ENCODE measurements at places on chromosomes 1 and 21.

DNA sequence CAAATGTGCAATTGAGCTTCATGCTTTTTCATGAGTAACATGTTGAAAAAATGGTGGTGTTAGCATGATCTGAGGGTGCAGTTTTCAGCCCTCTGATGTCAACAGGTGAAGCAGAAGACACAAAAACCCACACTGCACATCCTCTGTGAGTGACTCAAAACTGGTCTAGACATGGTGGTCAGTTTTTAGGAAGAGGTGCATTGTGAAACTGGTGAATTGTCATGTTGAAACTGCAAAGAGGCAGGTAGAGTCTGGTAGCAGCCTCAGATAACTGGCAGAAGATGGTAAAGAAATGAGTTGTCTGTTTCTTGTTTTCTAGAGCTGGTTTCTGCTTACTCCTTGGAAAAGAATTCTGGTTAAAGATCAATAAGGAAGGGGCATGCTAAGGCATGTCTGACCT, 97.3 kb upstream of the HMCN1 start:
- no peak for DNase-seq

DNA sequence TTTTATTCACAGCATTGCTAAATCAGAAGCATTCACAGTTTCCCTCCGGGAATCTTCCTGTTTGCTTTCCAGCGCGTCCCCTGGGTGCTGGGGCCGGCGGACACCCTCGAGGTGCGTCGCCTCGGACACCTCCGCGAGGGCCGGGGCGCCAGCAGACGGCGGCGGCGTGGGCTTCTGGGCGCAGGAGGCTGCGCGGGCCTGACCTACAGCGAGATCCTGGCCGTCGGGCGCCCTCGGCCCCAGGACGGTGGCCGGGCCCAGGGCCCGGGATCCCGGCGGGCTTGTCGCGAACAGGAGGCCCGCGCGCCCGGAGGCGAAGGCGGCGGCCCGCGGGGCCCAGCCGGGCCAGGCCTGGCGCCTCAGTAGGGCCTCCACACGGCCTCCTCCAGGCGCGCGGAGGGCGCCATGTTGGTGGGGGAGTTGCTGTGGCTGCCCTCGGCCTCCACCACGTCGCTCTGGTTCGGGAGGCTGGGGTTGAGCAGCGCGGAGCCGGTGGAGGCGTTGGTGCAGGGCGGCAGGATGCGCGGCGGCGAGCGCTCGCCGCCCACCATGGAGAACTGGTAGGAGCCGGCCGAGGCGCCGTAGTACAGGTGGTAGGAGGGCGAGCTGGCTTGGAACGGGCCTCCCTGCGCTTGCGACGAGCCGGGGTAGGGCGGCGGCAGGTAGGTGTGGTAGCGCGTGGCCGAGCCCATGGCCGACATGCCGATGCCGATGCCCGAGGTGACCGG, 123.1 kb downstream of the CLIC6 start:
- no peak for DNase-seq

GRCh38 chr1:85116856-85117255, 68.6 kb upstream of the MCOLN3 start:
- no peak for DNase-seq

GRCh38 chr1:230542681-230543080, 99.6 kb upstream of the COG2 start:
- DNase-seq: no peak

DNA sequence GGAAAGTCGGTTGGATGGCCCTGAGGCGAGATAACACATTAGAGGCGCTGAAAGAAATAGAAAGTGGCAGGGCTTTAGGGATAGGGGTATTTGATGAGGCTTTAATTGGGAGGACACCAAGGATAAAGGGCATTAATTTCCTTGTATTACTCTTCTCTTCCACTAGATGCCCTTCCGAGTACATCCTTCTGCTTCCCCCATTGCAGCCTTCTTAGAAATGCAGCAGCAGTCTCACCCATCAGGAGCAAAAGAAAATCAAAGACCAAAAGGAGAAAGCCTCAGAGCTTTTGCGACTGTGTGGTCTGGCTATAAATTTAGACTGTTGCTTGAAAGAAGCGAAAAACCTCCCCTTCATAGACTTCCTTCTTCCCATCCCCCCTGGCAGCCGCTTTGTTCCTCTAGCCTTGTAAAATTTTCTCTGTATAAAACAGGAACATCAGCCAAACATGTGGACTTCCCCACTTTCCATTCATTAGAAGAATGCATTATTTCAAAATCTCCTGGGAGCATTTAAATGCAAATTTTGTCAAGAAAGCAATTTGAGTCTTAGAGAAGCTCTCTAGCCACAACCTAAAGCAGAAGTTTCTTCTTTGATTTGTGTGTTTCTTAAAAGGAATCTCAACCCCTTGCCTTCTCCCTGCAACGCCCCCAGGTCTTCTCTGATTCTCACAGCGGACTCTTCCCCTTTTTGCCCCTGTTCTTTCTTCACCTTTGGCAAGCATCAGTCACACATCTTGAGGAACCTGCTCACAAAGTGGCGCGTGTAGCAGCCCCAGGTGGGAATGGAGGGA, 76.6 kb downstream of the NDUFS5 start:
- no peak for DNase-seq

- no peak for DNase-seq
Measured at GRCh38 chr1:167752219-167752985, 30.6 kb downstream of the MPZL1 start.

- DNase-seq: no peak
Measured at GRCh38 chr1:29033829-29034466, 89.8 kb downstream of the TMEM200B start.

DNA sequence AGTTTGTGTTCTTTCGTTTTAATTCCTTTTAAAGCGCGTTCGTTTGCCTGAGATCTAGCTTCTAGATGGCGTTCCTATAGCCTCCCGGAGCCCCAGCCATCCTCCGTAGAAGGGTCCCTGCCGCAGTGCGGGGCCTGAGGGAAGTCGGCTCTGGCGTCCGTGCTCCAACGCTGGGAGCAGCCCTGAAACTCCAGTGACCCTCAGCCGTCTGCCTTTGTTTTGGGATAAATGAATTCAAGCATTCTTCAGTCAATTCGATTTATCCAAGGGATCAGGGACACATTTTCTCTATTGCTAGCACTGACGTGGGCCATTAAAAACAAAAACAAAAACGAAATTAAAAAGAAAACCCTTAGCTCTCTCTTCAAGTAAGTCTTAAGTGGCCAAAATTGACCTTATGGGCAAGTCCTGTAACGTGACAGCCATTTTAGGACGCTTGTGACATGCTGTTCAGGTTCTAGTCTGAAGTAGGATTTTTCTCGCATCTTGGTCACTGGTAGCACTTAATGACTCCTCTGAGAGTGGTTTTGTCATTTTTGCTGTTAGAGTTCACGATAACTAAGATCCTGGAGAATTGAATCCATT, 742 bp upstream of the HSPA13 start:
- DNase-seq: no peak
